ENCODE measurements at places on chromosomes 12 and 14.

DNA sequence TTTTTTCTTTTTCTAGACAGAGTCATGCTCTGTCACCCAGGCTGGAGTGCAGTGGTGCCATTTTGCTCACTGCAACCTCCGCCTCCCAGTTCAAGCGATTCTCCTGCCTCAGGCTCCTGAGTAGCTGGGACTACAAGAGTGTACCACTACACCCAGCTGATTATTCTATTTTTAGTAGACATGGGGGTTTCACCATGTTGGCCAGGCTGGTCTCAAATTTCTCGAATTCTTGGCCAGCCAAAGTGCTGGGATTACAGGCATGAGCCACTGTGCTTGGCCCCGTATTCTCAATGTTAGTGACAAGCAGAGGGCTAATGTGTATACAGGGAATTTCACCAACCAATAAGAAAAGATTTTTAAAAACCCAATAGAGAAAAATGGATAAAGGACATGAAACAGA is 8.4 kb downstream of the PLBD2 start:
- DNase-seq: no peak

- DNase-seq: no peak
Observed at GRCh38 chr14:81390696-81391095, 9.4 kb downstream of the STON2 start.

DNA sequence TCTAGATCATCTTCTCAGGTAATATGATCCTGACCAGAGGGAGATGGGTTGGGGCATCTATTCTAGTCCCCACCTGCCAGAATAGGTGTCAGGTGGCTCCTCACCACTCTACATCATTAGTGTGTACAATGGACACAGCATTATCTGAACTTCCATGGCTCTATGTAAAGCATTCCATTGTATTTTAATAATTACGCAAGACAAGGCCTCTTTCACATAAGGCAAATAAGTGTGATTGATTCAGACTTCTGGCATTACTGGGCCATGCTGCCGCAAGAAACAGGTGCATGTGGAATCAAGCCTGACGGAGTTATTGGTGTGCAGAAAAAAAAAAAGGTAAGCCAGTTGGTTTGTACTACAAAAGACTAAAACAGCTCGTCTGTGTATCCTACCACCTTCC is 3.1 kb upstream of the DDHD1 start:
- DNase-seq: no peak

DNA sequence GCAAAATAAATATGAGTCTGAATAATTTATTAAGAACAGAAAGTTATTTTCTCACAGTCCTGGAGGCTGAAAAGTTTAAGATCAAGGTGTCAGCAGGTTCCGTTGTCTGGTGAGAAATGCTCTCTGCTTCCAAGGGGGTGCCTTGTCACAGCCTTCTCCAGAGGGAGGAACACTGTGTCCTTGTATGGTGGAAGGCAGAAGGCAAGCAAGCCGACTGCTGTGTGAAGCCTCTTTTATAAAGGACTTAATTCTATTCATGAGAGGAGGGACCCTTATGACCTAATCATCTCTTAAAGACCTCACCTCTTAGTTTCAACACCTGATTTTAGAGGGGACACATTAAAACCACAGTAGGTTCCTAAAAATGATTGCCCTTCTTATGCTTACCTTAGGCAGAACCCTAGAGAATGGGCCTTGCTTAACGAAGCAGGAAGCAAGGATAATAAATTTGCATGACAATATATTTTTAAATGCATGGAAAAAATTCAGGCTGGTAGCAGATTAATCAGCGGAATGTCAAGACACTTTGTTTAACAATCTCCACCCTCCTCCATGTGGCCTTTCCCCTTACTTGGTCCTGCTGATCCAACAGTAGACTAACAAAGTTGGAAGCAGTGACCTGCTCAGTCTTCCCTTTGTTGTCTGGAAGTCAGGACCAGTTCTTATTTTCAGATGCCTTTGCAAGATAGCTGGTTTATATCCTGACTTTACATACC is 154.9 kb downstream of the DYRK2 start:
- DNase-seq: no peak

GRCh38 chr14:61435563-61436337 is 114.4 kb downstream of the PRKCH start:
- peak; percentile 82 for DNase-seq

GRCh38 chr12:45212064-45212463 is 3.8 kb upstream of the ANO6 start:
- no peak for DNase-seq

GRCh38 chr12:63978519-63978918 is 134.0 kb downstream of the SRGAP1 start:
- no peak for DNase-seq

DNA sequence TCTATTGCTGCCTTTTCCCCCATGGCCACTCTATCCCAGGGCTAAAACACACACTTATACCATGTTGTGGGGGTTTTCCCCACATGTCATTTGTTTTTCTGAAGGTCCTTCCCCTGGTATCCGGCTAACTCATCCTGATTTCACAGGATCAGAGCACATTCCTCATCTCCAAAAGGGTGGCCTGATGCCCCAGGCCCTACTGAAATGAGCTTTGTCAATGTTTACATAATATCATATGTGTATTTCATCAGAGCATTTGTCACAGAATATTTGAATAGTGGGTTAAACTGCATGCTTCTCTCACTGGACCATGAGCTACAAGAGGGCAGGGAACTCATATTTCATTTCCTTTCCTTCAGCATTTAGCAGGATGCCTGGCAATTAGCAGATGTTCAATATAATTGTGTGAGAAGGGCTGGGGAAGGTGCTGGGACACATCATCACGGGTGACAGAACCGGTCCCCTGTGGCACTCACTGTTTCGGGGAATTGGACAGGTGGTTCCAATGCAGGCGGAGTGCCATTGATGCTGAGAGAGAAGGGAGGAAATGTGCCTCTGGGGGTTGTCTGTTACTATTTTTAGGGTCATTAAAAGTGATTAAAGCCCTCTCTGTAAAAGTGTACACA is 26.8 kb downstream of the EMP1 start:
- DNase-seq: no peak

DNA sequence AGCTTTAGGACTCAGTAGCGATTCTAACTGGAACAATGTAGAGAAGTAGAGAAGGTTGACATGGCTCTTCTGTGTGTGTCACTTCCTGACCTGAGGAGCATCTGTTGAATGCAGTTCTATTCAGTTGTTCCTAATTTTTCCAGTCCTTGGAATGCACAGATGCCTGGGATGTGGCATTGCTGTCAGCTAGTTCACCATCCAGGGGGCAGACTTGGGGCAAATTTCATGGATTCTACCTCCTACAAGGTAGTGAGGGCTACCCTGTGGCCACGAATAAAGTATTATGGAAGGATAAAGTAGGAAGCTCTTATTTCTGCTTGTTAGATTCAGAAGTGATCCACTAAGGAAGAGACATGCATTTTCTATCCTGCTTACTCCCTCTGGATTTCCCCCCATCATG is 74.4 kb upstream of the GPATCH2L start:
- no peak for DNase-seq

DNA sequence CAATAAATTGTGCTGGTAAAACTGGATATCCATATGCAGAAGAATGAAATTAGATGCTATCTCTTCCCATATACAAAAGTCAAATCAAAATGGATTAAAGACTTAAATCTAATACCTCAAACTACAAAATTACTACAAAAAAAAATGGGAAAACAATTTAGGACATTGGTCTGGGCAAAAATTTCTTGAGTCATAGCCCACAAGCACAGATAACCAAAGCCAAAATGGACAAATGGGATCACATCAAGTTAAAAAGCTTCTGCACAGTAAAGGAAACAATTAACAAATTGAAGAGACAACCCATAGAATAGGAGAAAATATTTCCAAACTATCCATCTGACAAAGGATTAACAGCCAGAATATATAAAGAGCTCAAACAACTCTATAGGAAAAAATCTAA is 264.6 kb downstream of the NUAK1 start:
- no peak for DNase-seq

Measured in posterior vena cava (tissue), 2 donors.